OCI-LY7 (cell line): ENCODE measurements at places on chromosomes 7 and 10. TPM values are rescaled to one million over a fixed set of nuclear protein-coding genes. Genes with fewer than 3 reads are reported as not detected.

Gene CPN1
- total RNA-seq, result not detected in 2 replicates

Gene CABCOCO1
- total RNA-seq, result not detected in 2 replicates

Gene NYAP1
- 0.10 and 0.50 TPM in 2 replicates for total RNA-seq

Gene EPHA1
- not detected in 2 replicates for total RNA-seq

Gene UCN3
- total RNA-seq, result not detected in 2 replicates

Gene ANKRD61
- 0.27 and 0.68 TPM in 2 replicates for total RNA-seq

Gene TCF7L2
- 8.0 and 8.5 TPM in 2 replicates for total RNA-seq

Gene NRP1
- total RNA-seq, result not detected in 2 replicates

Gene NEURL1
- total RNA-seq, result not detected in 2 replicates

Gene FRMPD2
- total RNA-seq, result not detected in 2 replicates

Gene ITPRID1
- total RNA-seq, result not detected in 2 replicates

Gene PTF1A
- not detected in 2 replicates for total RNA-seq

Gene RPEL1
- total RNA-seq, result not detected in 2 replicates
